ENCODE measurements at places on chromosomes 6 and 20.

GRCh38 chr6:162468326-162468725 lies 259.2 kb downstream of the PRKN start:
- DNase-seq, result no peak

GRCh38 chr20:52943185-52943841 lies 28.8 kb upstream of the TSHZ2 start:
- no peak for DNase-seq

GRCh38 chr20:25308671-25309394 lies 60.9 kb downstream of the PYGB start:
- DNase-seq, result no peak

DNA sequence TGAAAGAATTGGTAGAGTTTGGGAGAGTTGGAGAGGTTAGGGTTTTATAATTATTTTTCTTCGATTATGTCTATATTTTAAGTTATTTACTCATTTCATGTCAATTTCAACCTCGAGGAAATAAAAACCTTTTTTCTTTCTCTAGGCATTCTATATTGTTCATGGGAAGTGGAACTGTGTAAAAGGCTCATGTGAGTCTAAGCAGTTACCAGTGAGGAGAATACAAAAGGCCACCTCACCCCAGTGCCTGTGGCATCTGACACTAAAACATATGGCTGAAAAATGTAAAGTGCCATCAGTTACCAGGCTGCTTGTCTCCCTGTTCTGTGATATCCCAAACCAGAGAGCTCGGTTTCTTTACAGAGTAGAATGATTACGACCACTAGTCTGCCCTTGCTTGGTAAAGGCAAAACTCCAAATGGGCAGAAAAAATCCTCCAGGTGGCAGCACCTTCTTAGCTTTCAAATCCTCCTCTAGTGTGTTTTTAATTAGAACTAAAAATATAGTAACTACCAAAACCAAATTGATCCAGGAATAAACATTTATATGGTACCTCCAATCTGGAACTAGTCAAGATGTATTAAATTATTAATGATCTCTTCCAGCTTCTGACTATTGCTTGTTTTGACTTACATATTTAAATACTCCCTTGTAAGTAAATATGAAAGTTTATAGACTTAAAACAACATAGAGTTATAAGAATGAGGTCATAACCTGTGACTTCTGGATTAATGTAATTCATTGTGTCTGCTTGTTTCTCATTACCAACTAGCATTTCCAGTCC lies 122.6 kb upstream of the MCHR2 start:
- peak; percentile 0 for DNase-seq

DNA sequence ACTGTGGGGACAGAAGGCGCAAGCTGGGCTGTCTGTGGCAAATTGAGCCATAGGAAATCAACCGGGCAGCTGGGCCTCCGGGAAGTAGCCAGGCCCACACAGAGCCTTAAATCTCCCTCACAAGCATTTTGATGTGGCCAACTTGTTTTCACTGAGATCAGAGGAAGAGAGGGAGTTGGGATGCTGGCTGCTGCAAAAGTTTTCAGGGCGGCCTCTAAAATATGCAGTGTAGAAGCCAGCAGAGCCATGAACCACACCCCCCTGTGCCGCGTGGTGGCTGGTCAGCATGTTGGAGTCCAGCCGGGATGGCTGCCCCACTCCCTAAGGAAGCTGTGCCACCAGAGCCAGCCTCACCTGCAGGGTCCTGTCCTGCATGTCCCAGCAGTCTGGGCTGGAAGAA lies 167.4 kb downstream of the CDC5L start:
- DNase-seq, result no peak

- no peak for DNase-seq
Observed at GRCh38 chr20:25083773-25084625, 2.1 kb upstream of the VSX1 start.

GRCh38 chr6:34571388-34571787 lies 15.3 kb upstream of the SPDEF start:
- no peak for DNase-seq

GRCh38 chr20:41510847-41511450 lies 107.2 kb downstream of the CHD6 start:
- no peak for DNase-seq

DNA sequence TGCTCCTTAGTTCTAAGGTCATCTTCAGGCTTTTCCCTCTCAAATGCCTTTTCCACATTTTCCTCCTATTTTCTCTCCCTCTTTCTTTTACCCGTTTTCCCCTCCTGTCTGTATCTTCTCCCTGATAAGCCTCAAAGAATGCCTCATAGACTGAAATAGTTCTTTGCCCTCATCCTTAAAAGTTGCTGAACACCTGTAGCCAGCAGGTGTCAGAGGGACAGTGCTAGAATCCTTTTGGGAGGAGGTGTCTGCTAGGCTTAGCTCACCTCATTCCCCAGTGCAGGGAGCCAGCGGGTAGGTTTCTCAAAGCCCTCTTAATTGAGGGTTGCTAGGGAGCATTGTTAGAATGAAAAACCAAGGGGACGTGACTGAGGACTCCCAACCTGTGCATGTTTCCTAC lies 204.0 kb downstream of the TSHZ2 start:
- DNase-seq, result no peak

DNA sequence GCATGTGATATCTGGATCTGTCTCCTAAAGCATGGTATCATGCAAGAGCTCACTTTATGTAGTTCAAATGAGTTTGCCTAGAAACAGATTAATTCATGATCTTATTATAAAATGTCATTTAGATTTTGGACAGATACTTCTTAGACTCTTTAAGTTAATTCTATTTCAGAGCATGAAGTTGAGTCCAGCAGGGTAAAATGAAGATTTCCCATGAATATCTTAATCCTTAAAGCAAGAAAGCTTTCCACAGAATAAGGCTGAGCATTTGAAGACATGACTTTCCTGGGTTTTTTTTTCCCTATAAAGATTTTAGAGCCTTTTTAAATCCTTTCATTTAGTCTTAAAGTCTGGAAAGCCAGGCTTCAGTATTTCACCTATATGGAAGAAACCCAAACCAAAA lies 556.0 kb upstream of the GJE1 start:
- DNase-seq, result no peak

GRCh38 chr6:66328200-66328599 lies 621.2 kb upstream of the EYS start:
- no peak for DNase-seq

DNA sequence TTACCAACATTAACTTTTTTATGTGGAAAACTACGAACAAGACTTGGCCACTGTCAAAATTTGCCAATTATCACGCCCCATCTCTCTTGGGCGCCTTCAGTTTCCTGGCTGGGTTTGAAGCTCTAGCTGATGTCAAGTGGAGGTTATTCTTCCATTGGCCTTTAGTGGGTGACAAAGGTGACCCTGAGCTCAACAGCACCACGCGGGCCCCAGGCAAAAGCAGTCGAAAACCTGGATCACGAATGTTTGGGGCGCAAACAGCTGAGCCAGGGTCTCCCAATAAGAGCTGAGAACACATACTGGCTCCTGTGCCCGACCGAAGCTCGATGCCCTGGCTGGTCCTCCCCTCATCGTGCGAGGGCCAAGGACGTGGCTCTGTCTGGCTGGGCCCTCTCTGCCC lies 26.8 kb downstream of the SLC17A9 start:
- DNase-seq, result no peak

DNA sequence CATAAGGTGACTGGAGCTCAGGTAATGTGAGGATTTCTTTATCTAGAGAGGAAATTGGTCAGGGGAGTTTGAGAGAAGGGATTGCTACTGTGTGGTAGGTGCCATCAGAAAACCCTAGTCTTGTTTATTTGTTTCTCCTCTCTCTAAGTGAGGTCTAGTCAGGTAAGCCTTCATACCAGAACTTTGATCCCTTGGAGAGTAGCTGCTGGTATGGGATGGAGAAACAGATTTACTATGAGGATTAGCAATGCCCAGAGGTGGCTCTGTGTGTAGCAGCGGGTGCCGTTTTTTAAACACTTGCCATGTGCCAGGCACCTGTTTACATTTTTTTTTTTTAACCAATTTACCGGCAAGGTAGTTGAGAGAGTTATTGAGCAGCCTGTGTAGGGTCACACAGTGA lies 19.5 kb downstream of the CMTR1 start:
- no peak for DNase-seq

DNA sequence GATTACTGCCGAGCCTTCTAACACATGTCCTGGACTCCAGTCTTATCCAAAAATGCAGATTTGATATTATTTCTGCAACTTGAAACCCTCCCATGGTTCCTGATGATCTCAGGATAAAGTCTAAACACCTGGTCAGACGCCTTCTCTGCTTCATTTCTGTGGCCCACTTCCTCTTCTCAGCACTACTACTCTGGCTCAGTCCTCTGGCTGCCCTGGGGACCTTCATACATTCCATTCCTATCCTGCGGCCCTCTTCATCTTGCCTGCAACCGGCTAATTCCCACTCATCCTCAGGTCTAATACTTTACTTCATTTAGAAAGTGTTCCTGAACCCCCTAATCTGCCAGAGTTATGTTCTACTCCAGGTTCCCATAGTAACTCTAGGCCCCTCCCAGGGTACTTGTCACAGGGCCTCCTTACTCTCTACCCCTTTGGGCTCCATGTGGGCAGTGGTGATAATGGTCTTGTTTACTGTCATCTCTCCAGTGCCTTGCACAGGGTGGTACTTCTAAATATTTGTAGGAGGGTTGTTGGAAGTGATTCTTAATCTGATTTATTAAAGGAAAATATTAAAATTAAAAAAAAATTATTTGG lies 18.9 kb downstream of the MAN1A1 start:
- DNase-seq, result no peak

DNA sequence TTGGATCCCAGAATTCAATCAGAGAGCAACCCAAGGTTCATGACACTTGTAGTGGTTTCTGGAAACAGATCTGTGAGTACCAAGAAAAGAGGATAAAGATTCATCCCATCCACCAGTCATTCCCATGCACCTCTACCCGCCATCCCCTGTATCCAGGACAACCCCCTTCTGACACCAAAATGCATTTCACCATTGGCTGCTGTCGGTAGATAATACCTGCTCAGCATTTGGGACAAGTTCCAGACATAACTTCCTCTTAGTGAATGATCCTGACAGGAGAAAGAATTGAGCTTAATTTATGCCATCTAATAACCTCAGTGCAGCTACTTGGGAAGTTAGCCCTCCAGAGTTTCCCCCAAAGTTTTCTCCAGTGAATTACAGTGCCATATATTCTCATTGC lies 329.1 kb downstream of the ZFAND3 start:
- DNase-seq, result no peak

GRCh38 chr6:14240411-14241166 lies 123.0 kb downstream of the CD83 start:
- no peak for DNase-seq

DNA sequence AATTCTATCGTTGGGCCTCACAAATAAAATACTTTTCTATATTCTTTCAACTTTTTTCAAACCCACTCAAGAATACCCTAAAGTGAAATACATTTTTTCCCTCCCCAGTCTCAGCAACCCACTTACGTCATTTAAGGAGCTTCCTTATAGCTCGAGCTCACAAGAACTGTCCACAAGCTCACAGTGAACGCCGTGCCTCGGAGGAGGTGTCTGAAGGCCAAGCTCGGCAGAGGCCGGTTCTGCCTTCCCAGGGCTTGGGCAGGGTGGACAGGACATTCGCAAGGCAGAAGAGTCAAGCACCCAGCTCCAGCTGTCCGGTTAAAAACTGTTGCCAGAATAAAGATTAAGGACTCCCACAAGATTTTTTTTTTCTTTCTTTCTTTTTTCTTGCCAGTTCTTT lies 802.3 kb downstream of the QKI start:
- DNase-seq, result no peak

- DNase-seq, result no peak
Observed at GRCh38 chr6:106044151-106044550, 42.0 kb upstream of the PRDM1 start.

GRCh38 chr20:13148402-13148801 lies 72.7 kb upstream of the ISM1 start:
- DNase-seq, result no peak

GRCh38 chr20:3687655-3688054 lies 5.8 kb upstream of the ADAM33 start:
- no peak for DNase-seq

- no peak for DNase-seq
Observed at GRCh38 chr6:115947966-115948541, 112.6 kb downstream of the FRK start.

GRCh38 chr20:49797344-49797615 lies 15.3 kb upstream of the SLC9A8 start:
- DNase-seq, result no peak

GRCh38 chr6:15254070-15254975 lies 8.5 kb downstream of the JARID2 start:
- no peak for DNase-seq

DNA sequence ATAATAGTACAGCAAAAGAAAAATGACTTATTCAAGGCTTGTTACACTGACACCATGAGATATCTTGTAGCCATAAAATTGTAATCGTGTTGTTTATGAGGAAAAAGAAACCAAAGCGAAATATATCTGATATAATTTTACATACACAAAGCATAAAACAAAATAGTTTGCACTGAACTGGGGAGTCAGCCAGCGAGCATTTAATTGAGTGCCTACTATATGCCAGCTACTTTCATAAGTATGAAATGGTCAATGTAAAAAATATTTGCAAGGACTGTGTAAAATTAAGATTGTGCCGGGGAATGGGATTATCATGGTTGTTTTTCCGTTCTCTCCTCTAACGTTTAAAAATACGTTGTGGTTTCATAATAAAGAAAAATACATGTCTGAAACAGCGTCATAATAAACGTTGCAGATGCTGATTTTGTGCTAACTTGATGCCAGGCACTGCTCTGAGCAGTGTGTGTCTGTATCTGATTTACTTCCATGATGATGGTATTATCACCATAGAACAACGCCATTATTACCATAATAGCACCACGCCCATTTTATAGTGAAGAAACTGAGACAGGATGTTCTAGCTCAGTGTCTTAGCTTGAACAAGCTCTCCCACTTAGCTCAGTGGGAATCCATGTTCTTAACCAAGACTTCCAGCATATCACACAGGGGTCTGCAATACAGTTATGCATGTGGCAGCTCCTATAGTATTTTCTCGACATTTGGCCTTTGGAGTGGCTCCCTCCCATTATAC lies 144.6 kb downstream of the BCAS1 start:
- no peak for DNase-seq

- DNase-seq, result no peak
Observed at GRCh38 chr20:55052459-55052858, 577.1 kb downstream of the DOK5 start.

DNA sequence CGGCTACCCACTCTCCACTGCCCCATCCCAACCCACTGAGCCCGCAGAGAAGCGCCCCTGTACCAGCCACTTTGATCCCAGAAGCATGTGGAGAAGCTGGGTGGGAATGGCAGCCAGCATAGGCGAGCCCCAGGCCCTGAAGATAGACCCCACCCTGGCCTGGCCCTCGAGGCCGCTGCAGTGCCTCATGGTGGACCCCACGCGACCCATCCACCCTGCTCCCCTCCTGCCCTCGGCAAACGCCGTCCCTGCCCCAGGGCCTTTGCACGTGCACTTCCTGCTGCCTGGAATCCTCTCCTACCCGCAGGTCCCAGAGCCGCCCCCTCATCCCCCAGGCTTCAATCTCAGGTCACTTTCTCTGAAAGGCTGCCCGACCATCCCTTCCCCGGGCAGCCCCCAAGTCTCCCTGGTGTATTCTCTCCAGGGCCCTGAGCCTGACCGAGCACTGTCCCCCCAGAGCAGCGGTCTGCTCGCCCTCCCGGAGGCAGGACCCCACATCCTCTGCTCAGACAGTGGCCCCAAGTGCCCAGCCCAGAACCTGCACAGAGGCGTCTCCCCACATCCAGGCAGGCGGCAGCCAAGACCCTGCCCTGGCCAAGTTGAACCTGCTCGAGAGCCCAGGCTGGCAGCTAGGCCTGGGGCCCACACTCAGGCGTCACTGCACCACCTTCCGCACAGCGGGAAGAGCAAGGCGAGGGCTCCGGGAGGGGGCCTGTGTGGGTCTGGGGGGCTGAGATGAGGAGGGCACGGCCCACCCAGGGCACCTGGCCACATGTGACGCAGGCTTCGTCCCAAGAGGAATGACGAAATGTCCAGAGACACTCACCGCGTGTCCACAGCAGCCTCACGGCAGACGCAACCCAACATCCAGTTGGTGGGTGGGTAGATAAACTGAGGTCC lies 14.0 kb downstream of the KCNQ2 start:
- DNase-seq, result no peak

Data from cerebellar nuclear complex (tissue), 1 donor.